ENCODE measurements at places on chromosomes 13 and 19.

DNA sequence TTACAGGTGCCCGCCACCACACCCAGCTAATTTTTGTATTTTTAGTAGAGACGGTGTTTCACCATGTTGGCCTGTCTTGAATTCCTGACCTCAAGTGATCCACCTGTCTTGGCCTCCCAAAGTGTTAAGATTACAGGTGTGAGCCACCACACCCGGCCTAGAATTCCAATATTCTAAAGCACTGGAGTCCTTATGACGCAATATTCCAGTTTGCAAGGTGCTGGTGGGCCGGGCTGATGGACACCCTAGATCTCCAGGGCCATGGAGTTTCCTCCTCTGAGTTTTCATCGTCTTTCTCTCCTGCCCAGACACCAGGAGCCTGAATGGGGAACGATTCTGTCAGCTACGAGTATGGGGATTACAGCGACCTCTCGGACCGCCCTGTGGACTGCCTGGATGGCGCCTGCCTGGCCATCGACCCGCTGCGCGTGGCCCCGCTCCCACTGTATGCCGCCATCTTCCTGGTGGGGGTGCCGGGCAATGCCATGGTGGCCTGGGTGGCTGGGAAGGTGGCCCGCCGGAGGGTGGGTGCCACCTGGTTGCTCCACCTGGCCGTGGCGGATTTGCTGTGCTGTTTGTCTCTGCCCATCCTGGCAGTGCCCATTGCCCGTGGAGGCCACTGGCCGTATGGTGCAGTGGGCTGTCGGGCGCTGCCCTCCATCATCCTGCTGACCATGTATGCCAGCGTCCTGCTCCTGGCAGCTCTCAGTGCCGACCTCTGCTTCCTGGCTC lies 8.5 kb upstream of the DHX34 start:
- DNase-seq = no peak

DNA sequence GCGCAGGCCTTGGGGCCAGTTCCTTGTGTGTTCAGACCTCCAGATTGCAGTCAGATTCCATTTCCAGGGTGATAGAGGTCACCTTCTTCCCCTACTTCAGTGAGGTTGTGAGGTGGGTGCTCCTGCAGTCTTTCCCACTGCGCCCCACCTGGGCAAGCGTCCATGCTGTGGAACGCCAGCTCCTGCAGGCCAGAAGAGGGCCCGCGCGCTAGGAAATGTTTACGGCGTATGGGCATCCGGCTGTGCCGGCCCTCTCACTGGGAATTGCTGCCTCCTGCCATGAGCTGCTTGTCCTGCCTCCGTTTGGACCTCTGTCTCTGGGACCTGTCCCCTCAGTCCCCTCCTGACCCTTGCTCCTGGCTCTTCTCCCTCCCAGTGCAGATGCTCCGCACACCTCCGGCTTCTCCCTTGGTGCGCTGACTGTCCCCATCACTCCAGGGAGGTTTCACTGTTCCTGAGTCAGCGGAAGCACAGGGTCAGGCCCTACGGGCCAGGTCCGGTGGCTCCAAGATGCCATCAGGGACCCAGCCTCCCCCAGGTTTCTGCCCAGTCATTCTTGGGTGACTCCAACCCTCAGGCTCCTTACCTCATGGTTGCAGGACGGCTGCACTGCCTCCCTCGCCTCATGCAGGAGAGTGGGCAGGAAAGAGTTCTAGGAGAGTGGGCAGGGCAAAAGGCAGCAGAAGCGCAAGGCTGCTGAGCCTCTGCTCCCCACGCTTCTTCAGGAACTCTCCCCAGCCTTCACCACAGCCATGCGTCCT lies 56.6 kb downstream of the SMARCA4 start:
- no peak for DNase-seq

- no peak for DNase-seq
These were observed 24.5 kb upstream of the LGALS16 start for GRCh38 chr19:39631178-39631577.

DNA sequence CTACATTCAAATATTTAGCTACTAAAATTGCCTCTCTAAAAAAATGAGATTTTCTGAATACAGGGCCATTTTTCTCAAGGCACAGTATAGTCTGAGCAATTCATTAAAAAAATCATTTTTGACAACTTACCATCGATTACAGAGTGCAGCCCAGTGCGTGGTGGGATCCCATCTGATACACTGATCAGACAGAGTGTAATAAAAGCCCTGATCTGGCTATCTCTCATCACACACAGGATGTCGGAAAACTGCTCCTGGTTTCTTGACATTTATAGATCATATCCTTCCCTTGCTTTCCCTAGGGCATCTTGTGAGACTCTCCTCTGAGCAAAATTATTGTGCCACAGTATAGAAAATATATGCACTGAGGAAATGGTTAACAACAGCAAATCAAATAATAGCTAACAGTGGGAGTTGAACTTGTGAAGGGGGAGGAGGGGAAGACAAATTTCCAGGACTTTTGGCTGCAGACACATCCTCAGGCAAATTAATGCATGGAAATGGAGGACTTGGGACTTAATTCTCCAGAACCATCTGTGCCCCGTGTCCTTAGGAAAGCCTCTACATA lies 28.4 kb upstream of the CNMD start:
- DNase-seq = no peak

DNA sequence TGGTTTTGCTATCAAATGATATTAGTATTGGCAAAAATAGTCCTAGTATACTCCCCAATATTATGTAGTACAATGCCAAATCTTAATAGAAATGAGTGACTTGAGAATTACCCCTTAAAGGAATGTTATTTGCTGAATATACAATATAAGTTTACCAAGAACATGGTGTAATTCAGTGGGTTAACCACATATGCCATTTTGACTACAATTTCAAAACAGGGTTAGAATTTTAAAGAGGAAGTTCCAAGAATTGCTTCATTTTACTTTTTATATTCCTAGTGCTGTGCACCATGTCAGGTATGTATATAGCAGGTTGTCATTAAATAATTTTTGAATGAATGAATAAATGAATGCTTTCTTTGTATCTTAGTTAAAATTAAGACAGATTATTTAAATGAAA lies 66.3 kb downstream of the LMO7 start:
- peak; percentile 59 for DNase-seq

All from suppressor macrophage (primary cell).